Uterus (tissue), 4 donors: ENCODE measurements at places on chromosomes 12 and 14. TPM values are rescaled to one million over a fixed set of nuclear protein-coding genes. Genes with fewer than 3 reads are reported as not detected.

DNA sequence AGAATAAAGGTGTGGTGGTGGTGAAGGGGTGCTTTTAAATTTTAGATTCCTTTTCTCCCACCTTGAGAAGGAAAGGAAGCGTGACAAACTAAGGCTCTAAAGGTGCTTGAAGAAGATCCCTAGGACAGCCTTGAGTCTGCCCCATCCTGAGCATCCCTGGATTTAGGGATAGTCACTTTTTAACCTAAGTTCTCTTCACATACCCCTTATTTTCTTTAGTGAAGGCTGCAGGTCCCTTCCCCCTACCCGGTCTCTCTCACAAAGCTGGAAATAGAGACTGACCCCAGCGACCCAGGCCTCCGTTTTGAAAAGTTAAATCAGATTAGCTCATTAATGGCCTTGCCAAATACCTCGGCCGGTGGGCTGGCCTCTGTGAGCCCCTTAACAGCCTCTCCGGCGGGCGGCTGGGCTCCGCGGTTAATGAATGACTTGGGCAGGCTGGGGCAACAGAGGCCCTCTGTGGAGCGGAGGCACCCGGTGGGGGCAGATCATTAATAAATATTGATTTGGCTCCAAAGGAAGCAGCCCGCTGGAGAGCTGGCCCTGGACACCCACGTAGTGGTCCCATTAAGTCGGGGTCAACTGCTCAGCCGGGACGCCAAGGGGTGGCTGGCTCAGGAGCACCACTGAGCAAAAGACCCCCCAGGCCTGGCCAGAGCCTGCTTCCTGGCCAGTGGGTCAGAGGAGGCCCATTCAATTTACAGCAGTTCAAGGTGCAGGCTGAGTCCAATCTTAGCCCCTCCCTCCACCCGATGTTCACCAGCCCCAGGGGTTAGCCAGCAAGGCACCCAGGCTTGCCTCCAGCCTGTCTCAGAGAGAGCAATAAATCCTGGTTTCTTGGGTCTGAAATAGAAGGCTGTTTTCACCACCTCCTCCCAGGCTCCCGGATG lies 31.8 kb downstream of the PAH start:
- no peaks in the 10 kb centered on the region for H3K4me1 ChIP-seq
- DNase-seq, result no peak
- no peaks in the 10 kb centered on the region for H3K27me3 ChIP-seq
- H3K36me3 ChIP-seq, result no peaks in the 10 kb centered on the region

- H3K36me3 ChIP-seq, result no peaks in the 10 kb centered on the region
- no peaks in the 10 kb centered on the region for H3K27me3 ChIP-seq
- no peak overlapping the region for H3K4me3 ChIP-seq
- H3K27ac ChIP-seq, result no peak overlapping the region
- peaks cover 5% of the 10 kb centered on the region for H3K4me1 ChIP-seq
- DNase-seq, result no peak
Observed at GRCh38 chr12:65895759-65896656, 71.7 kb downstream of the HMGA2 start.

- no peaks in the 10 kb centered on the region for H3K4me1 ChIP-seq
- no peak for DNase-seq
- H3K36me3 ChIP-seq, result no peaks in the 10 kb centered on the region
Observed at GRCh38 chr14:104586832-104587620, 7.5 kb downstream of the C14orf180 start.

DNA sequence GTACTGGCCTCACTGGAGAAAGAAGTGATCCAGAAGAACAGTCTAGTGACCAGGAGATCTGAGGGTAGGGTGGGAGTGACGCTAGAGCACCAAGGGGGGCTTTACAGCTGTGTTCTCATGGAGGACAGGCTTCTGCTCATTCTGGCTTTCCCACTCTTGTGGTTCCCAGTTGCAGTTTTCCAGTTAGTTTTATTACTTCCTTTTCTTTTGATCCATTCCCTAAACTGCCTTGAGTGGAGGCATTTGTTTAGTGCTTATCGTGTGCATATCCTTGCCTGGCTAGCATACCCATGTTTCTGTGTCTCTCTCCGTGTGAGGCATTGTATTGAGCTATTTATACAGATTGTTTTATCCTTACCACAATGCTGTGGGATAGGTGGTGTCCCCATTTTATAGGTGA lies 4.0 kb downstream of the MLEC start:
- no peaks in the 10 kb centered on the region for H3K27me3 ChIP-seq
- H3K27ac ChIP-seq, result peak overlapping the region; percentile 59
- H3K4me1 ChIP-seq, result peaks cover 9% of the 10 kb centered on the region

GRCh38 chr12:108109954-108110353 lies 19.1 kb upstream of the WSCD2 start:
- H3K4me1 ChIP-seq, result no peaks in the 10 kb centered on the region
- no peaks in the 10 kb centered on the region for H3K27me3 ChIP-seq
- H3K36me3 ChIP-seq, result no peaks in the 10 kb centered on the region
- DNase-seq, result no peak
- no peak overlapping the region for H3K4me3 ChIP-seq
- no peak overlapping the region for H3K27ac ChIP-seq

DNA sequence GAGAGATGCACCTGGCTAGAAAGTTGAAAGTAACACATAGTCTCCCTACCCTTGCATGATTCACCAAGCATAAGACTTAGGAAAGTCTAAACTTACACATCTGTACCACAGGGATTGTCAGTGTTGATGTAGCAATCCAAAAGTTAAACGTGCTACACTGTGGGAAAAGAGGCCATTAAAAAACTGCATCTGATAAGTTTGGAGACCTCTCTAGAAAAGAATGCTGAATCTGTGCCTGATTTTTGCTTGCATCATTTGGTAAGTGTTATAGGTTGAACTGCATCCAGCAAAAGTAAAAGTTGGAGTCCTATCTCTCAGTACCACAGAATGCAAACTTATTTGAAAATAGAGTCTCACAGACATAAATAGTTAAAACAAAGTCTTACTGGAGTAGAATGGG lies 126.6 kb downstream of the SLC6A15 start:
- H3K27me3 ChIP-seq, result no peaks in the 10 kb centered on the region
- H3K36me3 ChIP-seq, result no peaks in the 10 kb centered on the region
- DNase-seq, result no peak

DNA sequence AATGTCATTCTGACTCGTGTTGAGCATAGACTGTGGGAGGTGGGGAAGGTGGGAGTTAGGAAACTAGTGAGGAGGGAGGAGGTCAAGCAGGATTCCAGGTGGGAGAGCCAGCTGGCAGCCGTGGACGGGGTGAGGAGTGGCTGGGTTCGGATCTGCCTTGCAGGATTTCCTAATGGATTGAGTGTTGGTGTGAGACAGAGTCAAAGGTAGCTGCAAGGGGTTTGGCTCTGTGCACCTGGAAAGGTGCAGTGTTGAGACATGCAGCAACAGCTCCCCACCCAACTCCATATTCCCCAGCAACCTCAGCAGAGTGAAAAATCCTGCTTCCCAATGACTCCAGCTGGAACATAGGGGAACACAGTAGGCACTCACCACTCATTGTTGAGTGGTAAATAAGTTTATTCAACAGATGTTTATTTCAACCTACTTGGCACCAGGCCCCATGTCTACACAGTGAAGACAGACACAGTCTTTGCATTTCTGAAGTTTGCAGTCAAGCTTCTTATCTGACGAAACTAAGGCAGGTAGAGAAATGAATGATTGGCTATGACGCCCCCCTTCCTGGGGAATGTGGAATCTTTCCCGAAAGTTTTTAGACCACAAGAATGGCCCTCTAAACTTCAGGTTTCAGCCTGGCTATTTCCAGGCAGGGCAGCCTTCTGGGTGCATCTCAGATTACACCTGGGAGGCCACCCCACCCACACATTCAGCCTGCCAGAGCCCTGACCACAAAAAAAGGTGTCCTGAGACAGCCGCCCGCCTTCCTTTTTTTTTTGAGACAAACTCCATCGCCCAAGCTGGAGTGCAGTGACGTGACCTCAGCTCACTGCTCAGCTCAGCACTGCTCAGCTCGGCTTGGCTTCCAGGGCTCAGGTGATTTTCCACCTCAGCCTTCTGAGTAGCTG lies 37.9 kb upstream of the PLEKHG6 start:
- no peak overlapping the region for H3K4me3 ChIP-seq
- H3K27ac ChIP-seq, result no peak overlapping the region
- no peak for DNase-seq
- no peaks in the 10 kb centered on the region for H3K4me1 ChIP-seq
- H3K36me3 ChIP-seq, result no peaks in the 10 kb centered on the region

- peaks cover 13% of the 10 kb centered on the region for H3K4me1 ChIP-seq
- H3K27me3 ChIP-seq, result no peaks in the 10 kb centered on the region
- DNase-seq, result no peak
- H3K36me3 ChIP-seq, result no peaks in the 10 kb centered on the region
- no peak overlapping the region for H3K27ac ChIP-seq
- no peak overlapping the region for H3K4me3 ChIP-seq
Observed at GRCh38 chr12:54285150-54286041, 4.9 kb downstream of the HNRNPA1 start.

- H3K36me3 ChIP-seq, result no peaks in the 10 kb centered on the region
- no peaks in the 10 kb centered on the region for H3K27me3 ChIP-seq
- no peak overlapping the region for H3K4me3 ChIP-seq
Observed at GRCh38 chr12:896031-896430, 53.5 kb downstream of the RAD52 start.

DNA sequence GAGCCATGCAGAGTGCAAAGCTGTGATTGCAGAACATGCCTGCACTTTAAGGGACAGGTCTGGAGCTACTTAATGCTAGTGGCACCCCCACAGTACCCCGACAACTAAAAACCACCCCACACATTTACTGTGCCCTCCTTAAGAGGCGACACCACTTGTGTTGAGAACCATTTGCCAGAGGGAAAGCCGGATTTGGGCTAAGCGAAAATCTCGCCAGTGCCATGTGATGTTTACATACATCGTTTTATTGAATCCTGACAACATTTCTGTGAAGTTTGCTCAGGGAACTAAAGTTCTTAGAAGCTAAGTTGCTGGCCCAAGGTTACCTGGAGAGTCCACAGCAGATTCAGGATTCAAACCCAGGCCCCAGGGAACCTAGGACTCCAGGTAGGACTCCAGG lies 119.0 kb upstream of the FKBP4 start:
- peak; percentile 3 for DNase-seq
- no peaks in the 10 kb centered on the region for H3K36me3 ChIP-seq
- no peak overlapping the region for H3K4me3 ChIP-seq
- H3K4me1 ChIP-seq, result no peaks in the 10 kb centered on the region

- H3K27ac ChIP-seq, result no peak overlapping the region
- H3K4me1 ChIP-seq, result no peaks in the 10 kb centered on the region
- no peak for DNase-seq
- H3K27me3 ChIP-seq, result peaks cover 3% of the 10 kb centered on the region
- no peaks in the 10 kb centered on the region for H3K36me3 ChIP-seq
Observed at GRCh38 chr12:45326358-45326975, 110.6 kb downstream of the ANO6 start.

DNA sequence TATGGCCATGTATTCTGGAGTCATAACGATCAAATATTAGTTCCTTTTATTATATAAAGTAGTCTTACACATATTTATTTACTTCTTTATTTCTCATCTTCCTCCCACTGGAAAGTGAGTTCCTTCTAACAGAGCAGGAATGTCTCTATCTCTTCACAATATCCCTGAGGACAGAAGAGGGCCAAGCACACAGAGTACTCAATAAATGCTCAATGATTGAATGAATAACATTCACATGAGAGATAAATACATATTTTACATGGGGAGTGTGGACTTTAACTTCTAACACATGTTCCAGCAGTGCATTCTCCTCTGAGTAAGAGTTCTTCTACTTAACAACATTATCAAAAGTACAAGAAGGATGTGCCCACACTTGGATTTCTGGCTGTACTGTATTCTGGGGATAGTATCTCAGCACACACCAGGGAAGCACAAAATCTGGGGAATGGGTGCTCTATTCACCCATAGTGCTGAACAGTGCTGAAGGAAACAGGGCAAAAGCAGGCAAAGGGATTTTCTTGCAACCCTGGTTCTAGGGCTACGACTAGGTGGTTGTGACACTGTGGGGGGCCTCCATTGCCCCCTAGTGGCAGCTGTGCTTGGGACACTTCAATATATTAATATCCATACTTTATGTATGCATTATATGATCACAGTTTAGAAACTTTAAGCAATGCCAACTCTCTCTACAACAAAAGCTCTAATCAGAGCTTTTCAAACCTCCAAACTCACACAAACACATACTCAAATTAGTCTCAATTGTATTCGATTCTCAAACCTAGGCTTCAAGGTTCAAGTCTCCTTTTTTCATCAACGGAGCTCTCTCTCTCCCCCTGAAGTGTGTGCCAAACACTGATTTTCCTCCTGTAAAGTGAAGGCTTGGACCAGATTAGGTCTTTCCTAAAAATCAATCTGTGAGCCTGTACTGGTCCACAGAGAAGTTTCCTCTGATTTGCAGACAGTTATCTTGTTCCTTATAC lies 115.5 kb downstream of the SLC2A13 start:
- no peaks in the 10 kb centered on the region for H3K27me3 ChIP-seq
- H3K36me3 ChIP-seq, result no peaks in the 10 kb centered on the region
- no peaks in the 10 kb centered on the region for H3K4me1 ChIP-seq
- DNase-seq, result peak; percentile 41

Gene RBM25
- total RNA-seq, result 26.2 TPM

Gene KRT79
- total RNA-seq, result not detected

Gene CACNA2D4
- 4.1 TPM for total RNA-seq

Gene ISM2
- not detected for total RNA-seq

Gene OVCH1
- total RNA-seq, result 0.35 TPM

Gene PRPH
- 4.7 TPM for total RNA-seq
